Umbilical cord (tissue), 2 donors: ENCODE measurements at places on chromosomes 12 and 14. TPM values are rescaled to one million over a fixed set of nuclear protein-coding genes. Genes with fewer than 3 reads are reported as not detected.
A peak's percentile ranks its signal among the peaks of the same experiment; 100 is the strongest.

Gene IFI27
- total RNA-seq: 40.7 TPM

Gene KCNH3
- total RNA-seq: 0.24 TPM

GRCh38 chr14:72948481-72949138 lies 22.3 kb downstream of the DCAF4 start:
- DNase-seq: peak; percentile 57

- DNase-seq: no peak
Measured at GRCh38 chr12:34401659-34402227, 379.4 kb downstream of the ALG10 start.

DNA sequence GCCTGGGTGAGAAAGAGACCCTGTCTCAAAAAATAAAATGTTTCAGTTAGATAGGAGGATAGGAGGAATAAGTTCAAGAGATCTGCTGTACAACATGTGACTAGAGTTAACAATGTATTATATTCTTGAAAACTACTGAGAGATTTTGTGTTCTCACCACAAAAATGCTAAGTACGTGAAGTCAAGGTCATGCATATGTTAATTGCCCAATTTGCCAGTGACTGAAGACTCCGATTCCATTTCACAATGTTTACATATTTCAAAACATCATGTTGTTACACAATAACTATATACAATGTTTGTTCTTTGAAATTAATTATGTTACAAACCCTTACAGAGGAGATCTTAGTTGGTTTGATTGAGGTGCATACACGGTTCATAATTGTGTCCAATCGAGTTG lies 52.1 kb downstream of the SLC15A4 start:
- DNase-seq: no peak

DNA sequence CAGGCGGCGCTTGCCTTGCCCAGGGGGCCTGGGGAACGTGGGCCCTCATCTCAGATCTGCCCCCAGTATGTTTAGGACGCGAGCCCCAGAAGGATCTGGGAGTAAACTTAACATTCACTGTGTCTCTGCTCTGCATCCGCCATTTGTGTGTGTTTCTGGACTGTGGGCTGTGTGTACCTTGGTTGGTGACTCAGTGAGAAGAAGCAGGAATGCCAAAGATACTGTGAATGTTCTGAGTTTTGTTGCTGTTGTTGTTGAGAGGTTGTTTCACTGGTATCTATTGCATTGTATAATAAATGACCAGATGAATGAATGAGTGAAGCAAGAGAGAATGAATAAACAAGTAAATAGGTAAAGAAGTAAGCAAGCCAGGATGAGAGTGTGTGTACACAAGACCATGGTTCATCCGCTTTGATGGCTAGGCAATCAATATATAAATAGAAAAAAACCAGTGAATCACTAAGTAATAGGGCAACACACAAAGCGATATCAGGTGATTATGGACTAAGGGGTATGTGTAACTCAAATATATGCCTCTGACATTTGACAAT lies 20.5 kb downstream of the MEG3 start:
- DNase-seq: no peak

- peak; percentile 94 for DNase-seq
Measured at GRCh38 chr14:52068615-52069306, at the start of gene NID2. TSS of gene NID2 (minus strand) at chr14:52069059. CDS start at chr14:52068994, 65 bp downstream.

DNA sequence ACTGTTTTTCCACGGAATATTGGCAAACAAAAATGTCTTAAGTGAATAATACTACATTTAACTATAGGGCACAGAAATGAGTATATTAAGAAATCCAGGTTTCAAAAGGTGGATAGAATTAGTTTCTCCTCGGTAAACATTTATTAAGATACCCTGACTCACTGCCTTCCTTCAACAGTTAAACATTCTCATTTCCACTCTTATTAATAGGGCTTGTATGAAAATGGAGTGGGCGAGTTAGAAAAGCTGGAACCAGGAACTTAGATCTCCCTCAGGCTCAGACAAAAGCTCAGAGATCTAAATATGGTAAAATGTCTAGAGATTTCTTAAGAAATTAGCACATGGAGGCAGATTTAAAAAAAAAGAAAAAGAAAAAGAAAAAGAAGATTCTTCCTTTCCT lies 78.8 kb downstream of the RMST start:
- no peak for DNase-seq
